Inflammatory macrophage (primary cell): ENCODE measurements at places on chromosomes 12 and 14.

DNA sequence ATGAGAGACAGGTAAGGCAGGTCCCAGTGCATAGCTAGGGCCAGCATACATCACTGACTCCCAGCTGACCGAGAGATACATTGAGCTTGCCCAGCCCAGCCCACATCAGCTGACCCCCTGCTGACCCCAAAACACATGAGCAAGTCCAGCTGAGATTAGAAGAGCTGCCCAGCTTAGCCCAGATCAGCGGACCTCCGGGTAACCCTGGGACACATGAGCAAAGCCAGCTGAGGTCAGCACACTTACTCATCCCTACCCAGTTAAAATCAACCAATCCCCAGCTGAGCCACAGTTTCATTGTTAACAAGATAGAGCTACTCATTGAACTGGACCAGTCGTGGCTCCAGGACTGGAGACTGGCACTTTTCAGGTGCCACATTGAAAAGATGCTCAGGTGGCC is 21.8 kb upstream of the FBXO34 start:
- DNase-seq: no peak

- DNase-seq: no peak
Measured at GRCh38 chr12:49664591-49665239, 41.4 kb downstream of the PRPF40B start.

DNA sequence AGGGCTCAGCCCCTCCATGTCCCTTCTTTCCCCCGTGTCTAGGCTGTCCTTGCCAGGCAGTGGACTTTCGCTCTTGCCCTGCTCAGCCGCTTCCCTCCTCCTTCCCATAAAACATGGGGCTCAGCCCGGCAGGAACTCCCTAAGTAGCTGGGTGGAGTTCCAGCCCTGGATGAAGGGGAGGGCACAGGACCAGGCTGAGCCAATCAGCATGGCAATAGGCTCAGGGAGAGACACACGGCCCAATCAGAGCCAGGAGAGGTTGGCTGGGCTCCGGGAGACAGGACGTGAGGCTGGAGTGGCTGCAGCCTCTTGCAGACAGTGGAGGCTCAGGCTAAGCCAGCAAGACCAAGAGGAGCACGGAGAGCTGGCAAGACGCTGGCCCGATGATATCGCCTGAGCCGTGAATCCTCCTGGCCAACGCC is 54.3 kb downstream of the GALNT9 start:
- no peak for DNase-seq

- no peak for DNase-seq
Measured at GRCh38 chr12:95700316-95700785, 90.2 kb downstream of the NTN4 start.
